ENCODE measurements at places on chromosomes 3 and 15.

DNA sequence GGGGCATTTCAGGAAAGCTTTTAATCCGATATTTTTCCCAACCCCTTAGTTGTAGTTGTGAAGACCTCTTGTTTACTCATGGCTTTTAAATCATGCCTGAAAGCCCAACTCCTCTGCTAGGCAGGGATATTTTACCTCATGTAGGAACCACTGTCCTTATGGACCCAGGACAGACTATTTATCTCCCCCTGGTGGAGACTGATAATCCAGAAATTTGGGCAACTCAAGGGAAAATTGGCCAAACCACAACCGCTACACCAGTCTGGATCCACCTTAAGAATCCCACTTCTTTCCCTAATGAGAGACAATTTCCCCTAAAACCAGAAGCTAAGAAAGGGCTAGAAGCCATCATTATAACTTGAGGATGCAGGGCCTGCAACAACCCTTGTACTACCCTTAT, 248.1 kb upstream of the STAC start:
- DNase-seq = no peak

DNA sequence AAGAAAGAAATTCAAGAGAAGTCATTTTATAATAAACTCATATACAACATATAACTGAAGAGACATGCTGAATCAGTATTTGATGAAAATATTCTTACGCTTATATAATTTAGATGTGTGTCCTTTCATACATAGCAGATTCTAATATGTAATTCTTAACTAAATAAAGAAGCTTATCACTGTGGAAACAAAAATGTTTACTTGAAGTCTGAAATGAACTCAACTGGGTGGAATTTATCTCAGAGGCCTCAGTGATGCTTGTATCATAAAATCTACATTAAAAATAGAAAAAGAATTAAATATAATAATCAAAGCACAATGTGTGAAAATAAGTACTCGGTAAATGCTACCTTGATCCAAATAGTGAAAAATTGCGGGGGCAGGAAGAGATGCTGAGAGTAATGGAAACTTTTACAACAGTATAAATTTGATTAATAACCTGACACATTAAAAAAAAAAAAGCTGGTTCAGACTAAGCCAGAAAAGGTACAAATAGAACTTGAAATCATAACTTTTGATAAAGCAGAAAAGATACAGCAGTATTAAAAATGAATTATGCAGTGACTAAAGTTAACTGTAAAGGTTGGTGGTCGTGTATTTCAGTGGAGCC, 12.0 kb upstream of the CBLB start:
- DNase-seq = no peak

GRCh38 chr3:40939030-40939740, 260.1 kb upstream of the CTNNB1 start:
- DNase-seq = no peak

DNA sequence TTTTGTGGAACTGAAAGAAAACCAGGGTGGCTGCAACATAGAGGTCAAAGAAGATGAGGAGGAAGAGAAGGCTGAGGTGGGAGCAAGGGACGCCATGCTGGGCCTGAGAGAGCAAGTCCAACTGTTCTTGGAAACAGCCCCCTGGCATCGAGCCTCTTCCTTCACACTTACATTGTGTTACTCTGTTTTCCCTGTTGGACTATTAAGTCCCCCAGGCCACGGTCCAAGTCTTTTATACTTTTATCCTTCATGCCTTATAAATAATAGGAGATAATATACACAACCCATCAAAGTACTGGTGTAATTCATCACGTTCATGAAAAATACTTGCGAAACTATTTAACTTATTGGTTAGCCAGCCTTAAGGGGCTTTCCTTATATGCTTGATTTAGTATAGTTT, 79.3 kb downstream of the ATG7 start:
- DNase-seq = no peak

- DNase-seq = peak; percentile 71
These were observed 517.1 kb upstream of the CCDC54 start for GRCh38 chr3:106860182-106860581.

DNA sequence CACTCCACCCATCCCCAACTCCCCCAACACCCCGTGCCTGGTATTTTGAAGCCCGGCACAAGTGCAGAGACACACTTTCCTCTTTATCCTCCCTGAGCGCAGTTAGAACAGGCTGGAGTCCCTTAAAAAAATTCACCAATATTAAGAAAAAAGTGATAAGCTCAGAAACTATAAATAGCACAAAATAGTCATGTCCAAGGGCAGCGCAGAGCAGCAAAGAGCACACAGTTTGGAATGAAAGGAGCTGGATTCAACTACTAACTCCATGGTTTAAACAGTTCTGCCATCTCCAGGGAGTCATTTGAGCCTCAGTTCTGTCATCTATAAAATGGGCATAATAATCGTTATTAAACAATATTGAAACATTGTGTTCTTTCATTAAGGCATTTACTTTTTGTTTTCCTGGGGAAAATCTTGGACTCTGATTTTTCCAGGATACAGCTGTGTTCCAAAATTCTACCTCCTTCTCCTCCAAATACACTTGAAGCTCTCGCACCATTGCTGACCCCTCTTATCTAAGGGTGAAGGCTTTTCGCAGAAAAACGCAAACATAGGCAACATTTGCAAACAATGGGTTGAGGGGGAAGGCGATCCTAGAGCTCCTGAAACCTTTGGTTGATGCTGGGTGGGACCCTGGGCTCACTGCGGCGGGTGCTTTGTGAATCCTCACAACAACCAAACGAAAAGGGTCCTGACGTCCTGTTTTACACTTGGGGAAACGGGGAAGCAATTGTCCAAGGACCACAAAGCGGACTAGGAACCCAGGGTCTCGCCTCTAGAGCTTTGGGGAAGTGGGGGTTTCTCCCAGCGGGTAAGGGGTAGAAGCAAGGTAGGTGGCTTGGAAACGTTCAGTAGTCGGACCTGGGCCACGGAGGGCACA, 41.8 kb downstream of the EPHB3 start:
- DNase-seq = no peak

DNA sequence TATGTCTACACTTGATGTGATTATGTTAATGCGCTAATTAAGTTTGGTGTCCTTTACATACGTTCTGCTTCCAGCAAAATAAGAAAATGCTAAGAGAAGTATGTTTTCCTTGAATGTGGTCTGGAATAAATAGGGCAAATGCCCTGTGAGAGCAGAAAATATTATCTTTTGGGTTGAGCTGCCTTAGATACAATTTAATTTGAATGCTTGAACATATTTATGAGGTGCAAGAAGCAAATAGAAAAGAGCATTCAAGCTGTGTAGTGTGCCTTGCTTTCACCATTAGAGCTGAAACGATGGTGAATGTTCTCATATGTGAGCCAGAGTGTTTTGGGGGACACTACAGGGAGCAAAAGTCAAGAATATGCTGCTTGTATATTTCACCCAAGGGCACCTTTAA, 15.9 kb upstream of the ARNT2 start:
- no peak for DNase-seq

- no peak for DNase-seq
These were observed 38.9 kb downstream of the TLE3 start for GRCh38 chr15:70058642-70059360.

DNA sequence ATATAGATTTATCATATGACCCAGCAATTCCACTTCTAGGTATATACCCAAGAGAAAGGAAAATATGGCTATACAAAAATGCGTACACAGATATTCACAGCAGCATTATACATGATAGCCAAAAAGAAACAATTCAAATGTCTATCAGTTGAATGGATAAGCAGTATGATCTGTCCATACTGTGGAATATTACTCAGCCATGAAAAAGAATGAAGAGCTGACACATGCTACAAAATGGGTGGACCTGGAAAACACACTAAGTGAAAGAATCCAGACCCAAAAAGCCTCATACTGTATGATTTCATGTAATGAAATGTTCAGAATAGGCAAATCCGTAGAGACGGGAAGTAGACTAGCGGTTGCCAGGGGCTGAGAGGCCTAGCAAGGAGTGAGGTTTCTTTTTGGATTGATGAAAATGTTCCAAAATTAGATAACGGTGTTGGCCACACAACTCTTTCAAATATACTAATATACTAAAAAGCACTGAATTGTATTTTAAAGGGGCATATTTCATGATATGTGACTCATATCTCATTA, 33.4 kb downstream of the FGD5 start:
- no peak for DNase-seq

GRCh38 chr3:94716326-94717018, 653.6 kb downstream of the NSUN3 start:
- peak; percentile 0 for DNase-seq
